ENCODE measurements at places on chromosomes 1 and 21.
A peak's percentile ranks its signal among the peaks of the same experiment; 100 is the strongest.

- DNase-seq, result no peak
Observed at GRCh38 chr1:212981571-212982328, 31.4 kb downstream of the VASH2 start.

DNA sequence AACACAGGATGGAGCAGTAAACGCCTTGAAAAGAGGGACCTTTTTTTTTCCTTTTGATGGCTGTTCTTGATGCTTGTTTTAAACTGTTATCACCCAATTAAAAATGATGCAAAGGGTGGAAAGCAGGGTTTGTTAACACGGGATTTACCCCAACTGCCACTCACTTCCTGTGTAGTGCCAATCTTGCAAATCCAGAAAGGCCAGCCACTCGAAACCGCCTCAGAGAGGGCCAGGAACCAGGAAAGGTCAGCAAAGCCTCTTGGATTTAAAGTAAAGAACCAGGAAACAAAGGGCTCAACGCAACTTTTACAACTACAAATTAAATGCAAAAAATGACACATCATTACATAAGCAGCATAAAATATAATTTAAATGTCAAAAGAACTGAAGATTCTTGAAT lies 347.4 kb downstream of the PDE4B start:
- DNase-seq, result no peak

DNA sequence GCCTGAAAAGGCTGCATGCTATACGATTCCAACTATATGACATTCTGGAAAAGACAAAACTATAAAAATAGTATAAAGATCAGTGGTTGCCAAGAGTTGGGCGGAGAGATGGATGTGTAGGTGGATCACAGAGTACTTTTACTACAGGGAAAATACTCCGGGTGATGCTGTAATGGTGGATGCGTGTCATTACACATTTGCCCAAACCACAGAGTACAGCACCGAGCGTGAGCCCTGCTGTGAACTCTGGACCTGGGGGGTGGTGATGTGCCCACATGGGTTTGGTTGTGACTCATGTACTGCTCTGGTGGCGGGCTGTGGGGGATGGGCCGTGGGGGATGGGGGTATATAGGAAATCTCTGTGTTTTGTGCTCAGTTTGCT lies 162.7 kb upstream of the COL6A1 start:
- DNase-seq, result peak; percentile 74

- peak; percentile 31 for DNase-seq
Observed at GRCh38 chr1:33640114-33640660, 167.7 kb downstream of the ZSCAN20 start.

DNA sequence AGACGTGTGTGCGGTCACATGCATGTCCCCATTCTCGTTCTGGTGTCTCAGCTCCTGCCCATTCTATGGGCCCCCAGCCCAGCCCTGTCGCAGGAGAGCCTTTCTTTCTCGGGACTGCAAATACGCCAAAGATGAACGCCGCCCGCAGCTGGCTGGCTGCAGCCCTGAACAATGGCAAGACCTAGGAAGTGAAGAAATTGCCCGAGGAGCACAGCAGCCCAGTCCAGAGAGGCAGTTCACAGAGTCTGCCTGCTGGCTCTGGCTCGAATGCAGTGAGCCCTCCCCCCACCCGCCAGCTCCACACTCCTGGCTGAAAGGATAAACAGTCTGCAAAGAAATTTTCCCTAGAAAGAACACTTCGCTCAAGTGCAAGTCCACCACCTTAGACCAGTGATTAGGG lies 23.3 kb downstream of the PAX7 start:
- no peak for DNase-seq

DNA sequence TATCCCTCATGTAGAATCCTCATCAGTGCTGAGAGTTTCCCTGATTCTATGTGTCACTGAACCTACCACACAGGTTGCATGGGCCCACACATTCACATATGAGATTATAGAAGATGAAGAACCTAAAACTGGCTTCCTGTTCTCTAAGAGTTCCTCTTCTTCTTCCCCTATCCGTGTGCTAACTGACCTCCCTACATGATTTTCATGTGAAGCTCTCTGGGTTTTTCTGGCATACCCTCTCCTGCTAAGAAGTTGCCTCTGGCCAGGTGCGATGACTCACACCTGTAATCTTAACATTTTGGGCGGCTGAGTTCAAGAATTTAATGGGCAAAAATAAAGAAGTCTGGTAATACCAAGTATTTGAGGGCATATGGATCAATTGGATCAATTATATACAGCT lies 5.5 kb upstream of the CD244 start:
- DNase-seq, result no peak

- DNase-seq, result no peak
Observed at GRCh38 chr1:211938561-211938997, 96.8 kb downstream of the INTS7 start.

DNA sequence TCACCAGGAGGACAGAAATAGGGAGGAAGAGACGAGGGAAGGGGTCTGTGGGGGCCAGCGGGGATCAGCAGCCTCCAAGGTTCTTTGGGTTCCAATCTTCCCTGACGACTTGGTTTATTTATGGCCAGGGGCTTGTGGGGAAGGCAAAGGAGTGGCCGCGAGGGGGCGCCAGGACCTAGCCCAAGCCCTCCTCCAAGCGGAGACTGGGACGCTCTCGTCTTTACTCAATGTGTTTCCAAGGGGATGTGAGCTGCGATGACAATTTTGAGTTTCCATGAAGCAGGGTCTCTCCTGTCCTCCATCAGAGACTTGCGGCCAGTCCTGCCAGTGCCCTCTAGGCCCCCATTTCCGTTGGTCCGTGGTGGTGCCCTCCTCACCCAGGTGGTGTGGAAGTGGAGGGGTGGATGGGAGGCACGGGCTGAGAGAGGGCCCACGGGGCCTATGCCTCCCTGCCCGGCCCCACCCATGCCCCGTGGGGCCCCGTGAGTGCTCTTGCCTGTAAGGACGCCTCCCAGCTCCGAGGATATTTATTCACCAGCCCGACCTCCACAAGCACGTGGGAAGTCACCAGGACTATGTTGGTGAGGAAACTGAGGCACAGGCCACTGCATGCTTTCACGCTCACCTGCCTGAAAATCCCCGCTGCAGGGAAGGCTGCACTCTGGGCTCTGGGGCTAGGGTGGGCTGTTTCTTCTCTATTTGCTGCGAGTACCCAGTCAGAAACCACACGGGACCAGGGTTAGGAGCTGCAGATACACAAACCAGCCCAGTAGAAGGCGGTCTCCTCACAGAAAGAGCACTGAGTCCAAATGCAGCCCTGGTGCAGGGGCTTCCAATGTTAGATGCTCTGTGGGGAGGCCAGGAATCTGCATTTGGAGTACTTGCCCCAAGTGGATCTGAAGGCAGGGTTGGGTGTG lies 26.5 kb downstream of the DMRTB1 start:
- peak; percentile 75 for DNase-seq

DNA sequence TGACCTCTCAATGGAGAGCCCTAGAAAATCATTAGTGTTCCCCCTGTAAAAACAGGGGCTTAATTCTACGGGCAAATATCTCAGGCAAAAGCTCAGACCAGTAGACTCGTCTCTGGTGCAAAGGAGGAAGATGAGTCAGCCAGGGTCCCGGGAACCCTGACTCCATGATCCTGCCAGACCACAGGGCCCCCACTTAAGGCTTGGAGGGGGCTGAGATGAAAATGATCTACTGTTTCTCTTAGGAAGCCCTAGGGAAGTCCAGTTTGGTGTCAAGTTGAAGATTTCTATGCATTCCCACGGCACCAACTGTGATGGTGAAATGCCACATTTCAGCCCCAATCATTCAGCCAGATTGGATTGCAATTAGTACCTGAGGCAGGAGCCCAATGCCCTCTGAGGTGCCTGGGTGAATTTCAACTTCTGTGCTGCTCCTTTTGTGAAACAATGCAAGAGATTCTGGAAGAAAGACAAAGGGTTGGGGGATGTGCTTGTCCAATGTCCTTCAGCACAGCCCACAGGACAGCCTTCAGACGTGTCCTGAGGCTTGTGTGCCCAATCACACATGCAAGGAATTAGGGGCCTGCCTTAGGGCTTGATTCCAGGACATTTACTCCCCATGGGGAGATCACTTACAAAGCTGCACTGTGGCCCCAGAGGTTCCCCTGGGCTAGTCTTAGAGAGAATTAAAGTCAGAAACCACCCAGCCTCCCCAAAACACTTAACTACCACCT lies 18.1 kb downstream of the NAV1 start:
- DNase-seq, result peak; percentile 71

GRCh38 chr1:54095546-54096226 lies 42.3 kb downstream of the TCEANC2 start:
- no peak for DNase-seq
